Mammary epithelial cell (primary cell): ENCODE measurements at places on chromosomes 16 and 17. TPM values are rescaled to one million over a fixed set of nuclear protein-coding genes. Genes with fewer than 3 reads are reported as not detected.

- peak; percentile 94 for DNase-seq
These were observed 5.5 kb upstream of the MXRA7 start for GRCh38 chr17:76716146-76716838.

DNA sequence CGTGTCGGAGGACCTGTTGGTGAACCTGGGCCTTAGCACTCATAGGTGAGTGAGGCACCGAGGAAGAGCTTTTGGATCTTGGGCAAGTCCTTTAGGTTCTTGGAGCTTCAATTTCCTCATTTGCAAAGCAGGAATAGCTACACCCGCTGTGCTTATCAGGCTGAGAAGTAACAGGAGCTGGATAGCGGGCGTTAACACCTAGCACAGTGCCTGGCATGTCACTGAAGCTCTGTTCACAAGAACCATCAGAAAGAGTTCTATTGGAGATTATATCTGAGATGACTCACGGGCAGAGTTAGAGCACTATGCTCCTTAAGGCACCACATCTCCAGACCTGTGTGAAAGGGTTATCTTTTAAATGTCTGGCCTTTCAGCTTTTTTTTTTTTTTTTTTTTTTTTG is 12.8 kb downstream of the MEOX1 start:
- no peak for DNase-seq

GRCh38 chr17:58263773-58264172 is 17.0 kb downstream of the MPO start:
- DNase-seq, result no peak

DNA sequence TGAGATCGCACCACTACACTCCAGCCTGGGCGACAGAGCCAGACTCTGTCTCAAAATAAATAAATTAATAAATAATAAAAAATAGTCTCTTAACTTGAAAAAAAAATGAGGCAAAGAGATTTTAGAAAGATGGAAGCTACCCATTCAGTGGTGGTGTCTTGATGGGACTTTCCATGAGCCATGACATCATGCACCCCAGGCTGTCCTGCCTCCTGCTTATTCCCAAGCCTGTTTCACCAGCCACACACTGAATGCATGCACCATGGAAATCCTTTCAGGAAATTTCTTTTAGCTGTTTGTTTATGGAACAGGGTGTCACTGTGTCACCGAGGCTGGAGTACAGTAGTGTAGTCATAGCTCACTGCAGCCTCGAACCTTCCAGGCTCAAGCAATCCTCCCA is 8.9 kb upstream of the DLX3 start:
- no peak for DNase-seq

- DNase-seq, result no peak
These were observed 377 bp downstream of the USP32 start for GRCh38 chr17:60391471-60392041.

- DNase-seq, result no peak
These were observed 10.9 kb downstream of the SLC13A2 start for GRCh38 chr17:28484296-28484695.

DNA sequence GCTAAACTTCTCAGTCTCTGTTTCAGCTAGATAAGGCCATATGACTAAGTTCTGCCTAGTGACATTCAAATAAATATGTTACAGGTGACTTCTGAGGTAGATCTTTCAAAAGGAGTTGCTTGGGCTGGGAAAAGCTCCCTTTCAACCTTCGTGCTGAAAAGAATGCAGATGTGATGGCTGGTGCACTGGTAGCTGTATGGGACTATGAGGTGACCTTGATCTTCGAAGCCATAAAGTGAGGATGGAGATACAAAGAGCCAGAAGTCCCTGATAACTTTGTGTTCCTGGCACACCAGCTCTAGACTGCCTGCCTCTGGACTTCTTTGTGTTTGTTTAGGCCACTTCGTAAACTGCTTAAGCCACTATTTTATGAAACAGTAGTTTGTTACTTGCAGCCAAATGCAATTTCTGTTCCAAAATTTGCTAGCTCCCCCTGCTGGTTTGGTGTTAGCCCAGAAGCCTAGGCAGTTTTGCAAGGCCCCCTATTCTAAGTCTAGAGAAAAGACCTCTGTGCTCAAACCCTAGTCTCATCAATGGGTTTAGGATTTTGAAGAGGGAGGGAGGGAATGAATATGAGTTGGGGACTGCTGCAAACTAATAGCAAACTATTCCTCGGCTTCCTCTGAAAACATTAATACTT is 23.3 kb upstream of the ERCC4 start:
- DNase-seq, result no peak

- DNase-seq, result no peak
These were observed 32.3 kb downstream of the CHD9 start for GRCh38 chr16:53087101-53087500.

DNA sequence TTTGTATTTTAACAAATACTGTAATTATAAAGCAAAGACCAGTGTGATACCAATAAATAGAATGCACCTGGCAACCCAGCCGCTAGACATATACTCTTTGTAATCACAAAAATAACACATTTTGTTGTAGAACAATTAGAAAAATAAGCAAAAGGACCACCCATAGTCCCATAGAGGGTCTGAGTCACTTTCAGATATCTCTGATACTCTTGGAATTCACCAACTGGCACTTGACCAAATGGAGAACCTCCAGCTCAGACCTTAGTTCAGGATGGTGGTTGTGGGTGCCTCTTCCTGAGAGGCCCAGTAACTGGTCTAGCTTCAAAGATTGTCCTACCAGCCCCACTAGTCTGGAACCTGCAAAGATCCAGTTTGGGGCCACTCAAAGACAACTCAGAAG is 789 bp upstream of the TERF2 start:
- no peak for DNase-seq

GRCh38 chr17:74325376-74325742 is 667 bp upstream of the KIF19 start:
- DNase-seq, result no peak

GRCh38 chr17:750431-751037 is 1.5 kb downstream of the GEMIN4 start:
- DNase-seq, result no peak

- no peak for DNase-seq
These were observed 15.2 kb upstream of the METRNL start for GRCh38 chr17:83064021-83064731.

- DNase-seq, result no peak
These were observed 35.8 kb upstream of the SNN start for GRCh38 chr16:11632455-11632939.

DNA sequence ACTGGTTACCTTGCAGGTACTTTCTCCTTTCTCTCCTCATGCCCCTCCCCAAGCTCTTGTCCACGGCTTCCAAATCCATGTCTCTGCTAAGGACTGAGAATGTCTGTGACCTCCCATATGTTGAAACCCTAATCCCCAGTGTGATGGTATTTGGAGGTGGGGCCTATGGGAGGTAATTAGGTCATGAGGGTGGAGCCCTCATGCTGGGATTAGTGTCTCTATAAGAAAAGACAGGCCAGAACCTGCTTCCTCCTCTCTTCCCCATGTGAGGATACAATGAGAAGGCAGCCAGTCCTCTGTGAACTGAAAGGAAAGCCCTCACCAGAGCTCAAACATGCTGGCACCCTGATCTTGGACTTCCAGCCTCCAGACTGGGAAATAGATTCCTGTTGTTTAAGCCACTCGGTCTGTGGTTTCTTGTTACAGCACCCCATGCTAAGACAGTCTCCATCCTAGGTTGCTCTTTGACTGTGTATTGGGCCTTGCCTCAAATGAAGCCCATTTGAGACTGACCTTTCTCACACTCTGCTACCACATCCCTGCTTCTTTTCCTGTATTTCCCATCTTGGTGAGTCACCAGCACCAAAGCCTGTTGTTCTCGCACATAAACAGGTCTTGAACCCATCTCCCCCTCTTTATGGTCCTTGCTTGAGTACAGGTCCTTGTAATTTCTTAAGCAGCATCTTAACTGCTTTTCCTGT is 135.0 kb downstream of the CDK5R1 start:
- peak; percentile 71 for DNase-seq

DNA sequence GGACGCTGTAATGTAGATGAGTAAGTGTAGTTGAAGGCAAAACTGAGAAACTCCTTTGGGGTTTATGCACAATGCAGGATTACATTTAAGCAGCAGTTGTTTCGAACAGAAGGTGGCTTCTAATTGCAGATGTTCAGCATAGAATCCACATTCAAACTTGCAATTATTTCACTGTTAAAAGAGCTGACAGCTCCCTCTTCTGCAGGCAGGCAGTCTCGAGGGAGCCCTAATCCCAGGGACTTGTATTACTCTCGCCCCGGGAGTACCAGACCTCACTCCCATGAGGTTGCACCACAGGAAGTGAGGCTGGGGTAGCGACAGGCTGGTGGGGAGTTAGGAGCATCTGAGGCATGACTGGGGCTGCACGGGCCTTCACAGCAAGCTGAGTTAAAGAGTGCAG is 484.3 kb upstream of the EEF2KMT start:
- no peak for DNase-seq

DNA sequence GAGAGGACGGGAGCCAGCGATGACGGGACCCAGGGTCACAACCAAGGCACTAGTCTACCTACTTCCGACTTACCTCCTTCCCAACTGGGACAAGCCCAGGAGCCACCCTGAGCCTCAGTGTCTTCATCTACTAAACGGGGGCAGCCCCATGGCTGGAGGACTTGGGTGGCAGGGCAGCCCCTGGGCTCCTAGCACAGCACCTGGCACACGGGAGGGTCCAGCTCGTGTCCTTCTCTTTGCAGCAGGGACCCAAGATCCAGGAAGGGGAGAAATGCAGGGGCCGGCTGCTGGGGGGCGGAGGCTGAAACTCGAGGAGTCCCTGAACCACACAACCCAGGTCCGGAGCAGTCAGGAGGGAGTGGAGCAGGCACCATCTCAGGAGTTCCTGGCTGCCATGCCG is 63.2 kb downstream of the ABR start:
- DNase-seq, result no peak

DNA sequence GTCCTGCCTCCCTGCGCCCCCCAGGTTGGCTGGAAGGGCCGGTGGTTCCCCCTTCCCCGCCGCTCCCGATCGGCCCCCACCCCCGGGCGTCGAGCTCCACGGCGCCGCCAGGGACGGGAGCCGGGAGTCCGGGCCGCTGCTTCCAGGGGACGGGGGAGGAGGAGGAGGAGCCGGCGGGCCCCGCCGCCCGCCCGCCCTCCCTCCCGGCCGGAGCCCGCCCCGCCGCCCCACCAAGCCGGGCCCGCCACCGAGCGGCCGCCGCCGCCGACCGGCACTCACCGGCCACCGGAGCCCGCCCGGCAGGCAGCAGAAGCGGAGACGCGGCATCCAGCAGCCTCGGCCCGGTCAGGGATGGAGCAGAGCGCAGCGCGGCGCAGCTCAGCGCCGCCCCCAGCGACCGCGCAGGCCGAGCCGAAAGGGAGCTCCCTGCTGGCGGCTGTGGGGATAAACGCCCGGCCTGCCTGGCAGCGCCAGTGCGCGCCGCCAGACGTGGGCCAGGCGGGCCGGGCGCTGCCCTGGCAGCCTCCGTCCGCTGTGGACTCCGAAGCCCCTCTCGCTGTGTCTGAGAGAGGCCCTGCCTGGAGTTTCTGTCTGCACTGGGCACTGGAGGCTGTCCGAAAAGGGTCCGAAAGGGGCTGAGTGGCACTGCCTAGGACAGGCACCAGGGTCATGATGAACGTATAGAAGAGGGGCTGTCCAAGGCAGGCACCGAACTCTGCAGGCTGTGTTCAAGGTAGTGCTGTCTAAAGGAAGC is at the start of gene MYO18A:
Gene MYO18A (minus strand): TSS at position 365 of the 754 bp plus-strand sequence. CDS start 13,458 bp downstream, outside the sequence.
- DNase-seq, result peak; percentile 78

DNA sequence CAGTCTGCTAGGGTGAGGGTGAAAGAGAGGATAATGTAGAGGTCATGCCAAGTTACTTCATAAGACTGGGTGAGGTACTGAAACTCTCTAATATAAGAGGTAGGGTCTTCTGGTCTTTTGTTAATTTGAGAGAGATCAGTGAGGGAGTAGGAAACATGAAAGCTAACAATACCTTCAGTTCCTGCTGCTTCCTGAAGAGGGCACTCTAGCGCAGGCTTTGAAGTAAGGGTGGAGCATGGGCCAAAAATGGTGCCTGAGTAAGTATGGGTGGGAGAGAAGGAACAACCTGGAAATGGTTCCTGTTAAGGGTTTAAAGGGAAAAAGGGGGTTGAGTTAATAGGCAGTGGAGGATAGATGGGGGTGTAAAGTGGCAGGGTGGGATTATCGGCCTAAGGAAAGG is 2449.5 kb downstream of the TP53TG3F start:
- DNase-seq, result no peak

DNA sequence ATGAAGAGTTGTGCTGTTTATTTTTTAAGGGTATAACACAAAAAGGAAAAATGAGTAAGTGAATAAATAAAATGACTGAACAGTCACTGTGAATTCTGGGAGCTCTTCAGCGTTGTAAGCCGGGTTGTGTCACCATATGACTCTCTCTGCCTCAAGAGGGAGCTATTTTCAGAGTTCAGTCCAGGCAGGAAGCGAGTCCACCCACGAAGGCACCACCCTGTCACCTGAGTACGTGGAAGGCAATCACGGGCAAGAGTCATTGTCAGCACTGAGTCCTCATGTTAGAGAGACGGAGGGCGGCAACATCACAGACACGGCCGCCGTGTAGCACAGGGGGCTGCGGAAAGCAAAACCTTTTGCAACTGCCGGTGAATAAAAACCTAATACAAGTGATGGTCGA is 227.6 kb downstream of the UTP18 start:
- peak; percentile 20 for DNase-seq

DNA sequence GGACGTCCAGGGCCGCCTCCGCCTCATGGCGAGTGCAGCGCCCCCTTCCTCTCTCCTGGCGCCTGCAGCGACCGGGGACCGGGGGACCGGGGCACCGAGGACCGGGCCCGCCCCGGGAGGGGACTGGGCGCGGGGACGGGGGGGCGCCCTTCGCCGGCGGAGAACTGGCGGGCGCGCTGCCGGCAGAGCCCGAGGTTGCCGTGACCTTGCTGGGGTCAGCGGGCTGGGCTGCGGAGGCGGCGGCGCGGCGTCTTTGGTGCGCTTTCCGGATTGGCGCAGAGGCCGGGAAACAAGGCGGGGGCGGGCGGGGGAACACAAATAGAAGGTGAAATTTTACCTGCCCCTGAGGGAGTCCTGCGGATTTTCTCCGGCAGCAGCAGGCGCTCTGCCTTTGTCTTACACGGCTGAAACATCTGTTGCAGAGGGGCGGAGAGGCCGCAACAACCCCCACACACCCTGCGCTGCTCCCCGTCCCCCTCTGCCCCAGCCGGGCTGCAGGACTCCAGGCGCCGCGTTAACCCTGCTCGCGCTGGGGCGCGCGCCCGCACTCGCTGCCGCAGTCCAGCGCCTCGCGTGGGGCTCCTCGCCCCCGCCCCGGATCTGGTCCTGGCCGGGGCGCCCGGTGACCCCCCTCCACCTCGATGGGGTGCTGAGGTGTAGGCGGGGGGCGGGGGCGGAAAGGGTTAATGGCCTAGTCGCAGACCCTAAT is 53.5 kb downstream of the SREBF1 start:
- peak; percentile 50 for DNase-seq

GRCh38 chr17:19365833-19366636 is 3.5 kb upstream of the B9D1 start:
- no peak for DNase-seq

The ARSG gene
- total RNA-seq, result 2.7 TPM

The BCAS3 gene
- total RNA-seq, result 20.1 and 27.3 TPM in 2 replicates

The TRAF4 gene
- 113 and 147 TPM in 2 replicates for total RNA-seq

The KRTAP2-2 gene
- not detected for total RNA-seq

The IGFALS gene
- not detected in 2 replicates for total RNA-seq

The HASPIN gene
- 2.0 TPM for total RNA-seq

The TMEM114 gene
- not detected in 2 replicates for total RNA-seq

The CASKIN1 gene
- 0.86 and 1.4 TPM in 2 replicates for total RNA-seq

The TAT gene
- not detected for total RNA-seq

The KRT39 gene
- 0.33 TPM for total RNA-seq

The DCUN1D3 gene
- total RNA-seq, result 25.0 TPM
